Hepatocyte (in vitro differentiated cells): ENCODE measurements at places on chromosomes 3 and 15.
A peak's percentile ranks its signal among the peaks of the same experiment; 100 is the strongest.

DNA sequence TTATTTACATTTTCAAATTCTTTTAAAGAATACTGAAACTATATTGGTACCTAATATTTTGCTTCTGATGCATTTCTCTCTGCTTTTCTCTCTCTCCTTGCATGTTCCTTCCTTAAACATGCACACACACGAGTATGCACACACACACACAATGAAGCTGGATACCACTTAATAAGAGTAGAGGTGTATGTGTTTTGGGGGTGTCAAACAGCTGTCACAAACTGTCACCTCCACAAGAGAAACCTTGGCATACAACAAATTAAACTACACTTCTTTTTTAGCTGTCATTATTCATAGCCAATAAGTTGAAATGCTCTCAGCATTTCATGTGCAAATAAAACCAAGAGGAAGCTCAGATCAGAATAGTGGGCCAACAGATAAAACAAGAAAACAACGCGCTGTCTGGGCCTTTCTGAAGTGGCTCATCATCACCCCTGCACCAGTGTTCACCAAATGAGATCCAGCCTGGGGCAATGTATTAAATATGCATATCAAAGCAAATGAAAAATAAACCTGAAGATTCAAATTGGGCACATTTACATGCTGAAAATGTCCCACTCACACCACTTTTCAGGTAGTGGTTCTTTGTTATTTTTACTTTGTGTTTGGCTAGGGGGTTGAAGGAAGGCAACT is 9.7 kb downstream of the MEIS2 start:
- DNase-seq = no peak

- DNase-seq = no peak
Observed at GRCh38 chr3:179544981-179545645, 17.6 kb upstream of the ACTL6A start.

DNA sequence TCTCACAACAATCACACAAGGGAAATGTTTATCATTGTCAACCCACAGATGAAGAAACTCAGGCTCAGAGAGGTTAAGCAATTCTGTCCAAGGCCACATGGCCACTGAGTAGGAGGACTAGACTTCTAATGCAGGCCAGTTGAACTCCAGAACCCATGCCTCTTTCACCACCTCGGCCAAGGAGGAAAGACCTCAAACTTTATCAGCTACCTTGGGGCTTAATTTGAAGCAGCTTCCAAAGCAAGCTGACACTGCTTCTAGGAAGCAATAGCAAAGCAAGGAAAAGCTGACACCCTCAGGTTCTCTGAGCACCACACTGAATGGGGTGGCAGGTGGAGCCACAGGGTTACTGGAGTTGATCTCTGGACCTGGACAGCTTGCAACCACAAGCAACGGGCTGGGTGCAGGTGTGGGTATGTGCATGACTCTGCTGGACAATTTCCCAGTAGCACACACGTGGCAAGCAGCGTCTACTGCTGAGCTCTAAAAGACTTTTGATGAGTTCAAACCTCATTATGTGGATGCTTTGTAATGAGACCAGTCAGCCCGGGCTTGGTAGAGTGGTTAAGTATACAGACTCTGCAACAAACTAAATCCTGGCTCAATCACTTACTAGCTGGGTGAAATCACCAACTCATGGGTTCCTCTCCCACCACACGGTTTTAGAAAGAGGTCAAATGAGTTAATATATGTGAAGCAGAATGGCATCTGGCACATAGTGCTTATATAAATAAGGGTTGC is 23.1 kb downstream of the CCNL1 start:
- DNase-seq = peak; percentile 70

- DNase-seq = no peak
Observed at GRCh38 chr15:74428442-74428787, 5.3 kb downstream of the SEMA7A start.

DNA sequence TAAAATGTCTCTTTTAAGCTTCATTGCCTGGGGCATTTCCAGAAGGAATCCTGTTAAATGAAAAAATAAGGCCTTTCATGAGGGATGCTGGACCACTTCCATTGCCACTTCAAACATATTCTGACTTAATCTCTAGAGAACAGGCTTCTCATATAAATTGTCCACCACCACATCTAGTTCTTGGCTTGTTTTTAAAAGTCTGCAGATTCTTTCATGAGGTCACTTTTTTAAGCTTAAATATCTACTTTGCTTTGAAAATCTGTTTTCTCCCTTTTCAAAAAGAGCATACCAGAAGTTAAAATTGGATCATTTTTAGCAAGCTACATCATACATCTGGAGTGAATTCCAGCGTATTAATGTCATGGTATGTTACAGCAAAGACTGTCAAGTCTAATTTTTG is 131.6 kb downstream of the C3orf70 start:
- DNase-seq = no peak

DNA sequence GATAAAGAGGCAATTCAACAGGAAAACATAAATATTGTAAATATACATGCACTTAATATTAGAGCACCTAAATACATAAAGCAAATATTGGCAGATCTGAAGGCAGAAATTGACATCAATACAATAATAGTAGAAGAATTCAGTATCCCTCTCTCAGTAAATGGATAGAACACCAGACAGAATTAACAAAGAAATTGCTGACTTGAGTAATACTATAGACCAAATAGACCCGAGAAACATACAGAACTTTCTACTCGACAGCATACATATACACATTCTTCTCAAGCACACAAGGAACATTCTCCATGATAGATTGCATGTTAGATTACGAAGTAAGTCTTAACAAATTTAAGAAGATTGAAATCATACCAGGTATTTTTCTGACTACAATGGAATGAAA is 50.2 kb downstream of the OXSM start:
- no peak for DNase-seq

- peak; percentile 69 for DNase-seq
Observed at GRCh38 chr3:183428447-183429211, at the start of gene MCF2L2. Gene MCF2L2 (minus strand): TSS chr3:183428619. CDS start chr3:183427977, 642 bp downstream.

- no peak for DNase-seq
Observed at GRCh38 chr3:10322352-10322710, 1.4 kb upstream of the SEC13 start.
